ENCODE measurements at places on chromosomes 13 and 19.

GRCh38 chr13:60268203-60268555 lies 104.5 kb upstream of the DIAPH3 start:
- DNase-seq, result no peak

DNA sequence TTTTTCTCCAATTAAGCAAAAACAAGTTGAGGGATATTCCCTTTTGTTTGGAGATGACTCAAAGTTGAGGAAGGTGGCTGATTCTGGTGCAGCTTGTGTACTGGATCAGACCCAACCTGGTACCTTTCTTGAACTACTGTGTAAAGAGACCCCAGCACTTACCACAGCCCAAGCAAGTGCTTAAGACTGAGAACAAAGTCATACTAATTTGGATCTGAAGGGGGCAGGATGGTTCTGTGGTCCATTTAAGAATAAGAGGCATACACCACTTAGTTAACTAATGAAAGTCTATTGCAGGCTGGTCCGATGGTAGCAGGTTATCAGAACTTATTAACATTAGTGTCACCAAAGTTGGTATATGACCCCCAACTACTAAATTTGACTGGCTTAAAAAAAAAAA lies 6.3 kb downstream of the THSD1 start:
- peak; percentile 14 for DNase-seq

DNA sequence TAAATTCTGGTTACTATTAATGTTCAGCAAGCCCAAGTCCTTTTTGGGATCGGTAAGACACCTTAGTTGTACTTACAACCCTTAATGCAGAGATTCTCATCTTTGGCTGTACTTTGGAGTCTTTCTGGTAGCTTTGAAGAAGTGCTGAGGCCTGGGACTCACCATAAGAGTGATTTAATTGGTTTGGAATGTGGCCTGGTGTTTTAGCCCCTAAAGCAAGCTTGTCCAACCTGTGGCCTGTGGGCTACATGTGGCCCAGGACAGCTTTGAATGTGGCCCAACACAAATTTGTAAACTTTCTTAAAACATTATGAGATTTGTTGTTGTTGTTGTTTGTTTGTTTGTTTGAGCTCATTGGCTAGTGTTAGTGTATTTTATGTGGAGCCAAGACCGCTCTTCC lies 215.3 kb downstream of the ZIC5 start:
- DNase-seq, result no peak

DNA sequence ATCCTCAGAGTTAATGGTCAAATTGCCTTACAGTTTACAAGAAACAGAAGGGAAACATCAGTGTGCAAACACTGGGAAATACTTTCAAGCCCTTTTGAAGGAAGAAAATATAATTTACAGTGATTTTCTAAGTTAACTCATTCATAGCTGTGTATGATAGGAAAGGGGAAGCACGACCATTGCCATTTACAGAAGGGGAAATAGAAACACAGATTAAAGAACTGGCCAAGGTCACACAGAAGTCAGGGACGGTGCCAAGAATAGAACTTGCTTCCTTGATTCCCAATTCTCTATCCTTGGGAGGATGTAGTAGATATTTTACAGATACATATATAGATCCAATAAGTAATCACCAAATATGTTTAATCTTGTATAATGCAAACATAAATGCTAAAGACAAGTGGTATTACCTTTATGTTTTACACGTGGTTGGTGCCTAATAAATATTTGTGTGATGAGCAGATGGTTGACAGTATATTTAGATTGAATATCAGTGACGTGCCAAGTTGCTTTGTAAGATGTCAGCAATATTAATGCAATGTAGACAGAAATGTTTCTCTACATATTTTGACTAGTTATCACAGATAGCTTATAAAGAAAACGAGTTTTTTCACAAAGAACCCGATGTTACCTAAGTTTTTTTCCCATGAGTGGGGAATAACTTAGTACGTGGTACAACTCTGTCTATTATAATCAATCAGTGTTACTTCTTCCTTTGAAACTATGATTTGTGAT lies 73.1 kb downstream of the FLT1 start:
- DNase-seq, result no peak

DNA sequence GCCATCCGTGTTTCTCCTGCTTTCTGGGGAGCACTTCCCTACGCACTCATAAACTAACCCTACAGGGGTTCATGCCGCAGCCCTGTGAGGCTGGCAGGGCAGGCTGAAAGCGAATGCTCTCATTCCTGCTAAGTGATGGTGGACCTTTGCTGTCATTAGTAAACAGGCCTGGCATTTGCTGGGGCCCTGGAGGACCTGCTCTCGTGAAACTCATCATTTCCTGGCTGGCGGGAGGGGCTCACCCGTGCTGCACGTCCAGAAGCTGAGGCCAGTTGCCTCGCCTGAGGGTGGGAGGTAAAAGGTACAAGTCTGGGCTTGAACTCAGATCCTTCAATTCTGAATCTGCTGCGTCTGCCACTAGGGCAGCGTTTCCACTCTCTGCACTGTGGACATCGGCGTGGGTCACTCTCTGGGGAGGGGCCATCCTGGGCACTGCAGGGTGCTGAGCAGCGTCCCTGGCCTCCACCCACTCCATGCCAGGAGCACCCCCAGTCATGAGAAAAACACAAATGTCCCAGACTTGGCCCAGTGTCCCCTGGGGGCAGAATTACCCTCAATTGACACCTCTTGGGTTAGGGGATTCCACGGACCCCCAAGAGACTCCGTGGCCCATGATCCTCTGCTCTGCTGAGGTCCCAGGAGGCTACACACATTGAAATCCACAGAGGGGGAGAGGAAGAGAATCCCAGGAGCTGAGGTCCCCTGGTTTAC lies 7.0 kb downstream of the MOB3A start:
- no peak for DNase-seq

DNA sequence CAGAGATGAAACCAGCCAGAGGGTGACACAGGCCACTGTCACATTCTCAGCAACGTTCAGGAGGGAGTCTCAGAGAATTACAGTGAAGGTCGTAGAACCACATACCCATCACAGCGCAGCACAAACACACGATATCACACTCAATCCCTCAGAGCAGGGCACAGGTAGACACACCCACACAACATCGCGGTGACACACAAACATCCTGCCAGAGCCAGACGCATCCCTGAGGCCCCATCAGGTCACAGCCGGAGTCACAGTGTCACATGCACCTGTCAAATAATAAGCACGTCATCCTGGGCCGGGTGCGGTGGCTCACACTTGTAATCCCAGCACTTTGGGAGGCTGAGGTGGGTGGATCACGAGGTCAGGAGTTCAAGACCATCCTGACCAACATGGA lies 17.5 kb downstream of the ELAVL3 start:
- DNase-seq, result peak; percentile 21

- no peak for DNase-seq
Measured at GRCh38 chr13:112785483-112785856, 95.6 kb downstream of the ATP11A start.

GRCh38 chr19:45152504-45153338 lies 8.1 kb downstream of the NKPD1 start:
- peak; percentile 61 for DNase-seq

DNA sequence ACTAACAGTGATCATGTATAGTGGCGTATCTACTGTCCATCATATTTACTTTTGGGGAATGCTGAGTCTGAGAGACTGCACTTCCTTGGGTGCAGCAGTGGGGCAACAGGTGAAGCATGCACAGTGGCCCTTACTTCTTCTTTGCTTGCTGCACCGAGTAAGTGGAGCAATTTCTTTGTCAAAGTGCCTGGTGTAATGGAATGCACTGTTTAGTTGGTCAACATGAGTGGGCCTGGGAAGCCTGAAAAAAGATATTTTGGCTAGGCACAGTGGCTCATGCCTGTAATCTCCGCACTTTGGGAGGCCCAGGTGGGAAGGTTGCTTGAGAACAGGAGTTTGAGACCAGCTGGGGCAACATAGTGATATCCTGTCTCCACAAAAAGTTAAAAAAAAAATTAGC lies 94.9 kb downstream of the OLFM4 start:
- no peak for DNase-seq

- DNase-seq, result no peak
Measured at GRCh38 chr19:15087182-15087581, 5.2 kb downstream of the OR1I1 start.

GRCh38 chr19:58356766-58357480 lies 3.6 kb upstream of the A1BG start:
- DNase-seq, result no peak

- no peak for DNase-seq
Measured at GRCh38 chr13:107865643-107866031, 349.7 kb downstream of the LIG4 start.

- no peak for DNase-seq
Measured at GRCh38 chr13:73081256-73081915, 22.6 kb downstream of the KLF5 start.

GRCh38 chr13:31102905-31103304 lies 58.8 kb downstream of the HSPH1 start:
- no peak for DNase-seq

DNA sequence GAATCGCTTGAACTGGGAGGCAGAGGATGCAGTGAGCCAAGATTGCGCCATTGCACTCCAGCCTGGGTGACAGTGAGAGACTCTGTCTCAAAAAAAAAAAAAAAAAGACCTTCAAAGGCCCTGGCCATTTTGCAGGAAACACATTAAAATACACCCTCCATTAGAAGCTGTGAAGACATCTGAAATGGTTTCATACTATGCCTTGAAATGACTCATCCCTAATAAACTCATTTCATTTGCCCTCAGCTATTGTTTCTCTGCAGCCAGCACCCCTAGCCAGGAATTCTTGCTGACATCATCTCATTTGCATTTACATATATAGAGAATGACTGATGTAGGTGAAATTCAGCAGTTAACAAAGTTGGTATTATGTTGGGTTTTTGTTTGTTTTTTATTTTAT lies 8.7 kb downstream of the EML2 start:
- no peak for DNase-seq

- peak; percentile 13 for DNase-seq
Measured at GRCh38 chr19:14333101-14333871, 48.0 kb upstream of the ADGRE5 start.
